SK-MEL-5 (cell line): ENCODE measurements at places on chromosomes 16 and 17.

DNA sequence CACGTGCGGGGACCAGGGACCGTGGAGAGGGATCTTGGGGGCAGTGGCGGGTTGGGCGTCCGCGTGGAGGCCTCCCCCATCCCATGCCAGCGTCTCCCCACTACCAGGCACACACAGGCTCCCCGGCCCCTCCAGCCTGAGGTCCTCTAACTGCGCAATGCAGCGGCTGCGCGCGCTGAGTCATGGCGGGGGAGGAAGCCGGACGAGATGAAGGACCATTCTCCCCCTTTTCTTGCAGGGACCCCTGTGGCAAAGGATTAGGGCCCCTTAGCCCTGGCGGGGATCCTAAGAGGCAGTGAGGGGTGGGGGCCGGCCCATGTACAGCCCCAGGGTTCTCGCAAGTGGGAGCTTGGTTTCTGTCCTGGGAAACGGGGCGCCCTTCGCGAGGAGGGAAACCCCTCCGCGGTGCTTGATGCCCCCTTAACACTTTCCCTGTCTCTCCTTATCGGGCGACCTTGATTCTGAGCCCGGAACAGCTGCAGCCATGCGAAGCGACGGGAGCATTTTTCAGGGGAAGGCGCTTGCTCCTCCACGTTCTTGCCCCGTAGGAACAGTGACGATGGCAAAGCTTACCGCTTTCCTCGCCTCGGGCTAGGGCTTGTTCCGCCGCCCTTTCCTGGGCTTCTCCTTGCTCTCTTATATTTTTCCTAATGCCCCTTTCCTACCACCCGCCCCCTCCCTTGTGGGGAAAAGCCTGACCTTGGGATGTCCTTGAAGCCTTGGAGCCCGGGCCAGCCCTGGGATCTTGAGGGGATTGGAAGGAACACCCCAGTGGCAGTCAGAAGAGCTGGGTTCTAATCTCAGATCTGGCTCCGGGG lies 592 bp downstream of the ALDOA start:
- DNase-seq, result no peak

DNA sequence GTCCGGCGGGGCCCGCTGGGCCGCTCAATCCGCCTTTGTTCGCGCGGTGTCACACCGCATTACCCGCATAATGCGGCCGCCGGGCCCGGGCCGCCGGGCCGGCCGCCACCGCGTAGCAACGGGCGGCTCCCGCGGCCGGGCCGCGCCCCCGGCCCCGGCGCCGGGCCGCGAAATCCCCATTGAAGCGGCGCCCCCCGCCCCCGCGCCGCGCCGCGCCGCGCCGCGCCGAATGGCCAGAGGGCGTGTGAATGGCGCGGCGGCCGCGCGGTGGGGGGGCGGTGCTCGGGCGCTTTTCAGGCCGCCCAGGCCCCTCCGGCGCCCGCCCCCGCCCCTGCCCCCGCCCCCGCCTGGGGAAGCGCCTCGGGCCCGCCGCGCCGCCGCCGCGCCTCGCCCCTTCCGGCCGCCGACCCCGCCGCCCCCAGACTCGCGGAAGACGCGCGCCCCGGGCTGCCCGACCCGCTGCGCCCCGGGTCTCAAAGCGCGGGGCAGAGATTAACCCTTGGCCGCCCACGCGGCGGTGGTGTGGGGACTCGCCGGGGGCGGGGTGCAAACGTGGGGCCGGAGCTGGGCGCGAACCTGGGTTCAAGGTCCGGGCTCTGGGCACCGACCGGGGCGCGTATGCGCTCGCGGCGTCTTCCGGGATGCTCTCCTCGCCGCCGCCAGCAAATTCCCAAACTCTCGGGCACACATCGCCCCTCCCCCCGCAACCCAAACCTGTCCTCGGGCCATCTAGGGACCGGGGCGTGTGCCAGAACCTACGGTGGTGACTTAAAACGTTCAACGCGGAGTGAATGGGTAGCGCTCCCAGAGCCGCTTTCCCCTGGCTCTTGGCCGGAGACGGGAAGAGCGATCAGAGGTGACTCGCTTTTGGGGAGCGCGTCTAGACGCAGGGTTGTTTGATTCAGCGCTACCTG lies 46.7 kb downstream of the WNT3 start:
- no peak for DNase-seq

DNA sequence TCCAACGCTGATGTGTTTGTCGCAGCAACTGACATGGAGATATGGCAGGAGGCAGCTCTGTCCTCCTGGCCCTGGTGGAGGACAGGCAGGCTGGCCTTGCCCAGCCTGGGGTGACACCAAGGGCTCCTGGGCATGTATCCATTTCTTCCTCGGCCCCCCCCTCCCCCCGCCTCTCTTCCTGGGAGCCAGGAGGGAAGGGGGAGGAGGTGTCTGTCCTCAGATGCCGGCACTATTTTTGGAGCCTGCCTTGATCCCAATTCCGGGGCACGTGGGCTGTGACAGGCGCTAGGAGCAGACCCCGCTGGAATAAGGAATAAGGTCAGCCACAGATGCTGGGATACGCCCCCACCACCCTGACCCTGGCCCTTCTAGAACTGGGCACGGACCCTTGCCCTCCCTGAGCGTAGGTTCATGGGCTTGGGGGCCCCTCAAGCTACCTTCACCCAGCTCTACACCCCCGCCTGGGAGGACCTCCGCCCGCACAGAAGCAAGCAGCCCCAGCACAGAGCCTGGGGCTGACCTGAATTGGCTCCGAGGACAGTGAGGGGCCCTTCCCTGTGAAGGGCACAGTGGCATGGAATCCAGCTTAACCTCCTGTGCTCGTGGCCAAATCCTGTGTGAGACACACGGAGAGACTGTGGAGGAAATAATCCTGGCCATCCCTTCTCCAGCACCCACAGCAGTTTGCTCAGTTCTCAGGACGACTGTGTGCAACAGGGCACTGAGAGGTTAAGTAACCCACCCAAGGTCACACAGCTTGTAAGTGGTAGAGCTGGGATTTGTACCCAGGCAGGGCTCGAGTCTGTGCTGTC lies 24.1 kb downstream of the SEC14L5 start:
- DNase-seq, result no peak

- peak; percentile 60 for DNase-seq
Observed at GRCh38 chr17:83103200-83103942, 24.0 kb downstream of the METRNL start.

- DNase-seq, result no peak
Observed at GRCh38 chr17:45809499-45809898, 25.4 kb downstream of the CRHR1 start.

DNA sequence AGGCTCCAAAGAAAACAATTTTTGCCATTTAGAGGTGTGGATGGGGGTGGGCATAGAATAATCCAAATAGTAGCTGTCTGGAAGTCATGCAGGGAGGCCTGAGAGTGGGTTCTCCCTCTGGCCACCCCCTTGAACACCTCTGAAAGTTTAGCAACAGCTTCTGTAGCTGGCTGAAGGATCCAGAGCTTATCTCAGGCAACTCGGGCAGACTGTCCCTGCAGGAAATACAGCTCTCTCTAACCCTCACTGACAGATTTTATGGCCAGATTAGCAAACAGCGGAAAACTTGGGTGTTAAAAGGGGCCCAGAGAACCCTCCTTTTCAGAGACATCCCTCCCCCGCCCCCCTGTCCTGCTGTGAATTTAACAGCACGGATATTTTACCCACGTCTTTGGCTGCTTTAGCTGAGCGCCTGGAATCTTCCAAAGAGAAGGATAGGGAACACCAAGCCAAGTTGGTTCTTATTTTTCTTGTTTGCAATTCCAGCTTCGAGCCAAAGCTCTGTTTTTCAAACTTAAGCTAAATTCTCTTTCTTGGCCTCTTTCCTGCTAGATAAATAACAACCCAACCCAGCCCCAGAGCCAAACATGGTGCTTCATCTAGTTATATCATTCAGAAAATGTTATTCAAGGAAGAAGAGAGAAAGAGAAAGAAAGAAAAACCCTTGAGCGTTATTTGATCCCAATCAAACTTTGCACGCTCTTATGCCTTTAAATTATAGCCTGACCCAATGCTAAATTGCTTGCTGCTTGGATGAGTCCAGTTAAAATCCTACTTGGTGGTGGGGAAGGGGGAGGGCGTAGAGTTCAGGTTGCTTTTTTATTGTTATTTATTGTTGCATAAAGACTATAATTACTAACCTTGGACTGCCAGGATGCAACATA lies 2.3 kb upstream of the HOXB2 start:
- DNase-seq, result no peak

DNA sequence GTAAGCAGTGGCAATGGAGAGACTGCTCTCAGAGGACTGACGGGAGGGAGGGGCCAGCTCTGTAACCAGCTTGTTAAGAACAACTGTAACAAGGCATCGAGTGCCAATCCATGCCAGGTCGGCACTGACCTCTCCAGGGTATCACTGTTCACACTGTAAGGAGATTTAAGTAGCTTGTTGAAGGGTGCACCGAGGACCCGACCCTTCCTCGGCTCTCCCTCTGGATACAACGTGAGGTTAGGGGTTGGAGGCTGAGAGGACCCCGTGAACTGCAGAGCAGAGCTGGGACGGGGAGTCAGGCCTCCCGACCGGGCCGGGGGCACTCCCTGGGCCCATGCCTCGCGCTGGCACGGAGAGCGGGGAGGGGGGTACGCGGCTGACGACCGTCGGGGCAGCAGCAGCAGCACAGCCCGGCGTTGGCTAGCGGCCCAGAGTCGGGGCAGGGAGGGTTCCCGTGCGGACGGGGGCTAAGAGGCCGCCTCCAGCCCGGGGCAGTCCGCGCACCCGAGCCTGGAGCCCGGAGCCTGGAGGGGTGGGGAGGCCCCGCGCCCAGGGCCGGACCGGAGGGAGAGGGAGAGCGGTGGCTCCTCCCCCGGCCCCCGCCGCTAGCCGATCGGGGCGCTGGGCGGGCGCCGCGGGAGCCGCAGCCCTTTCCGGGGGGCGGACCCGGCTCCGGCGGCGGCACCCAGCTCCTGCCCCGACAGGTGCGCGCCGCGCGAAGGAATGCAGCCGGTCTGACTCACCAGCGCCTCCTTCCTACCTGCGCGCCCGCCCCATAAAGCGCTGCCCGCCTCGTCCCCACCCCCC lies at the start of gene ITGB4:
Gene ITGB4 (plus strand): TSS at position 804 of the 807 bp plus-strand sequence. CDS start 3,245 bp downstream, outside the sequence.
- no peak for DNase-seq

DNA sequence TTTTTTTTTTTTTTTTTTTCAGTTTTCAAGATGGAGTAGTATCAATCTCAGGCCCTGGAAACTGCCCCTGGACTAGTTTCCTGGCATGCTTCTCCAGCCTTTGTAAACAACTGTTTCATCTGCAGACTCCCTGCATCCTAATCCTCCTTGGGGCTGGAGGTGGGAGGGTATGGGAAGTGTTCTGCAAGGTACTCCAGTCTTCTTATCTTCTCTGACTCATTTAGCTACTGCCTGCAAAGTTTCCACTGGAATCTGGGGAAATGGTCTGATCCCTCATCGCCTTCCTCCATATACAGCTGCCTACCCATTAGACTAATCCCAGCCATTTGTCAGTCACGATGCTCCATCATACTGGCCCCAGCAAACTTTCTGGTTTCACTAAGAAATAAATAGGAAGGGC lies 21.5 kb downstream of the COPZ2 start:
- DNase-seq, result no peak

DNA sequence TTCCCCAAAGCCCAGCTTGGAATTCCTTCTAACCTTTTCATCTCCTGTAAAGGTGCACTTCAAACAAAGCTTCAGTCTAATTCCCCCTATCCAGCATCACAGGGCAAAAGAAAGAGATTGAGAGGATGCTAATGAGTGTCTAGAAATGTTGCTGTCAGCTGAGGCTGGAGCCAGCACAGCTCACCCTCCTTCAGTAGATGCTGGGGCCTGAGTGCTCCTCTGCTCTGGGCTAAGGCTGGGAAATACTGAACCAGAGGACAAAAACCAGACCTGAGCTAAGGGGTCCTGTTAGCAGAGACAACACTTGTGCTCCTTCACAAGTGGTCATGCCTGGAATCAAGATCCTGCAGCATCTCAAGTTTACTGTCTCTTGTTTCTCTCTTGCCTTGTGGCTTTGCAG lies 85.0 kb downstream of the CHD9NB start:
- no peak for DNase-seq

DNA sequence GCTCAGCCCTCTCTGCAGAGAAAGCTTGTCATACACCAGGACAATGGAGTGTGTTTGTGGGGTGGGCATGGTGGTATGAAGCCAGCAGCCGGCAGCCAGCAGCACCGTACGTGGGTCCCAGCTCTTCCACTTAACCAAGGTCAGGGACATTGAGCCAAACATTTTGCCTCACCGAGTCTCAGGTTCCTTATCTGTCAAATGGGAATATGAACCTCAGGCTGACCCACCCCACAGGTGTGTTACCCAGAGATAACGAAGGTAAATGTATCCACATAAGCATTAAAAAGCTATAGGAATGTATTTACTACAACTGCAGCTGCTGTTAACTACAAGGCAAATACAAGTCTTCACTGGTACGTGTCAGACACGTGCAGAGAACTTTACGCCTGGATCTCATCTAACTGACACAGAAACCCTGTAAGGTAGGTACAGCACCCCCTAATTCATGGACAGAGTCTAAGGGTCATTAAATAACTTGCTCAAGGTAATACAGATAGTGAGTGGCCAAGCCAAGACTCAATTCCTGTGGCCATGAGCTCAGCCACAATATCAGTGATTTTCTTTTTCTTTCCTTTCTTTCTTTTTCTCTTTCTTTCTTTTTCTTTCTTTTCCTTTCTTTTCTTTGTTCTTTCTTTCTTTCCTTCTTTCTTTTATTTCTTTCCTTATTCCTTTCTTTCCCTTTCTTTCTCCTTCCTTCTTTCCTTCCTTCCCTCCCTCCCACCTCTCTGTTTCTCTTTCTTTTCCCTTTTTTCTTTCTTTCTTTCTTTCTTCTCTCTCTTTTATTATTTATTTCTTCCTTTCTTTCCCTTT lies 990 bp downstream of the SLC5A11 start:
- DNase-seq, result no peak

GRCh38 chr16:66886321-66886720 lies 6.0 kb downstream of the PDP2 start:
- DNase-seq, result no peak

DNA sequence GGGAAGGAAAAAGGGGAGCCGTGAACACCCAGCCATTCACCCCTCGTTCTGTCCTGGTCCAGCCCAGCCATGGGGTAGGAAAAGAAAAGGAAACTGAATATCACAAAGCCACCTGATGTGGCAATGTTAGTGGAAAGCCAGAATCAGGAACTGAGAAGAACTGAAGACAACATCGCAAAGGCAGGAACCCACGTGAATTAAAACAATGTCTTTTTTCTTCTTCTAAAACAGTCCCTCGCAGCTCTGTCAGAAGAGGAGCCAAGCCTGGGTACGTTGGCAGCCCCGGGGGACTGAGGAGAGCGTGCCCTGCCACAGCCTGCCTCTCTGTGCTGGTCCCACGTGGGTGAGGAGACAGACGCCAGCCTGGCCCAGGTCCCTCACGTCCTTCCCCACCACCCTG lies 55.0 kb downstream of the ZNF423 start:
- peak; percentile 9 for DNase-seq

DNA sequence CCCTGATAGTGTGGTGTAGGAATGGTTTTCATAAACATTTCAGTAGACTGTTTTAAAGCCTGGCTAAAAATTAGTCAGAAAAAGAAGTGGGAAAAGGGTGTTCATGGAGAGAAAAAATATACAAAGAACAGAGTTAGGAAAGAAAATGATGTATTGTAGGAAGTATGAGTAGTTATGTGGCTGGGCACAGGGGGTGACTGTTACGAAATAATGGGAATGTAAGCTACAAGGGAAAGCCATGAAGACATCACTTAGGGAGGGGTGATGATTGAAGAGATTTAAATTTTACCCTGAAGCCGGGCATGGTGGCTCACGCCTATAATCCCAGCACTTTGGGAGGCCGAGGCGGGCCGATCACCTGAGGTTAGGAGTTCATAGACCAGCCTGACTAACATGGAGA lies 55.3 kb downstream of the NUP88 start:
- DNase-seq, result no peak
